ENCODE measurements at places on chromosomes 13 and 19.

DNA sequence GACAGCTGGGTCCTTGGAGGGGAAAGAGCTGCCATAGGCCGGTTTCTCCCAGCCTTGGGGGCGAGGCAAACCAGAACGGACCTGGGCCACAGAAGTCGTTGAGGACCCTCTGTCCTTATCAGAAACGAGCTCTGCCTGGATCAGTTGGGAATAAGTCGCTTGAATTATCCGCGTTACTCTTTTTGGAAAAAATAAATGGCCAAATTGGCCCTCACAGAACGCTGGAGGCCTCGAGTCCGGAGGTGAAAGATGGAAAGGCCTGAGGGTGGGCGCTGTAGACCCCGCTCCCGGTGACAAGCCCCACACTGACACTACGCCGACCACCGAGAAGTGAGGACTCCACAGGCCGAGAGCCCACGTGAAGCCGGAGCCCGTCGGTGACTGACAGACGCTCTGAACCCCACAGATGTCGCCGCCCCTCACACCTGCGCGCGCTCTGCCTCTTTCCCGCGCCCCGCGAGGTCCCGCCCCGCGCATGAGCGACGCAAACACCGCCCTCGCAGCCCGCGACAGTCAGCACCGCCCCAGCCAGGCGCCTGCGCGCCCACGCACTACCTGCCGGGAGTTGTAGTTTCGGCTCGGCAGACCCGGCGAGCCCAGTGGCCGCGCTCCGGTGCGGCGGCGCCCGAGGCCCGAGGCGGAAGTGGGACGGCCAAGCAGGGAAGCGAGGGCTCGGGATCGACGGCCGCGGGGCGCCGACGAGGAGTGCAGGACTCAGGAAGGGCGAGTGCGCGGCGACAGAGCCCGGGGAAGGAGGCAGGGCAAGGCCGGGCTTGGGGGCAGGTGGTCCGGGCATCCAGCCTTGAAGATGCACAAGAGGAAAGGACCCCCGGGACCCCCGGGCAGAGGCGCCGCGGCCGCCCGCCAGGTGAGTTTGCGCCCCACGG lies at the start of the genes BRME1 and CC2D1A:
Gene BRME1, minus strand, starts transcription at position 484 of the 887 bp plus-strand sequence. CDS start 1,225 bp downstream, outside the sequence.
Gene CC2D1A, plus strand, starts transcription at position 568 of the 887 bp plus-strand sequence. Its CDS starts 241 bp downstream, at position 809.
- peak; percentile 76 for DNase-seq

GRCh38 chr19:29952177-29952576 lies 10.1 kb downstream of the URI1 start:
- no peak for DNase-seq

GRCh38 chr13:97855570-97856303 lies 97.7 kb upstream of the IPO5 start:
- DNase-seq, result peak; percentile 57

- no peak for DNase-seq
Observed at GRCh38 chr13:20669162-20669561, 34.3 kb upstream of the IL17D start.

DNA sequence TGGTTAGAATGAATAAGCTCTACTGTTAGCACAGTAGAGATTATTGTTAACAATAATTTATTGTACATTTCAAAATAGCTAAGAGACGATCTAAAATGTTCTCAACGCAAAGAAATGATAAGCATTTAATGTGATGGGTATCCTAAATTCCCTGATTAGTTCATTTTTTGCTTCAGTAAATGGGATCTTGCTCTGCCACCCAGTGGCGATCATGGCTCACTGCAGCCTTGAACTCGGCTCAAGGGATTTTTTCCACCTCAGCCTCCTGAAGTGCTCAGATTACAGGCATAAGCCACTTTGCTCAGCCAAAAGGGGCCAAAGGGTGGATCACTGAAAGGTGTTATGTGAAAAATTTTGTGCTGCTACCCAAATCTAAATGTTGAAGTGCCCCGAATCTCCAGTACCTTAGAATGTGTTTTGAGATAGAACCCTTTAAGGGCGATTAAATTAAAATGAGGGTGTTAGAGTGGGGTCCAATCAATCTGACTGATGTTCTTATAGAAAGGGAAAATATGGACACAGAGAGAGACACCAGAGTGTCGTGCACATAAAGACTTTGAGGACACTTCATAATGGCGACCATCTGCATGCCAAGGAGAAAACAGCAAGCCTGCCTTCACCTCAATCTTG lies 31.5 kb upstream of the ZNF766 start:
- DNase-seq, result peak; percentile 49

- no peak for DNase-seq
Observed at GRCh38 chr19:35229601-35230000, 1.1 kb upstream of the FAM187B start.

GRCh38 chr13:112781881-112782361 lies 92.1 kb downstream of the ATP11A start:
- no peak for DNase-seq

- no peak for DNase-seq
Observed at GRCh38 chr13:94433055-94433961, 46.2 kb downstream of the DCT start.

DNA sequence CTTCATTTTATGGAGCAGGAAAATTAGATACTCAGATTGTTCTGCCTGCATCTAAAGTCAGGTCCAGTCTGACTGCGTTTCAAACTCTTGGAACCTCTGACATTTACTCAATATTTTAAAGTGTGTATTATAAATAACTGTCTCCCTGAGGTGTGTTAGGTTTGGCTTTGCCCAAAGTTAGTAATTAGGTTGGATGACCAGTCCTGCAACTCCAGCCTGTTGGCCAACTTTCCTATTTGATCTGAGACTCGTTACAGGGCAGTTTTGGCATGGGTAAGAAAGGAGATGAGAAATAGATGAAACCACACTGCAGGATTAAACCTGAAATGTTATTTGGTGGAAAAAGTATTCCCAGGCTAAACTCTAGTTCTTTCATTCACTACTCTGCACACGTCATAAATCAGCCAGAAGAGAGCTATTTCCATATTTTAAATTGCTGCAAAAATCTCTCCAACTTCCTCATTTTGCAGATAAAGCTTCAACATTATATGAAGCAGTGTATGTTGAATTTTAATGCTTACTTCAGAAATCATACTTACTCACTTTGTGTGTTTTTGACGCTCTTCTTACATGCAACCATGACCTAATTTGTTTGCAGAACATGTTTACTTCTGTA lies 357.1 kb downstream of the DCT start:
- DNase-seq, result no peak

GRCh38 chr13:51286135-51287002 lies 53.1 kb upstream of the SERPINE3 start:
- DNase-seq, result peak; percentile 52

DNA sequence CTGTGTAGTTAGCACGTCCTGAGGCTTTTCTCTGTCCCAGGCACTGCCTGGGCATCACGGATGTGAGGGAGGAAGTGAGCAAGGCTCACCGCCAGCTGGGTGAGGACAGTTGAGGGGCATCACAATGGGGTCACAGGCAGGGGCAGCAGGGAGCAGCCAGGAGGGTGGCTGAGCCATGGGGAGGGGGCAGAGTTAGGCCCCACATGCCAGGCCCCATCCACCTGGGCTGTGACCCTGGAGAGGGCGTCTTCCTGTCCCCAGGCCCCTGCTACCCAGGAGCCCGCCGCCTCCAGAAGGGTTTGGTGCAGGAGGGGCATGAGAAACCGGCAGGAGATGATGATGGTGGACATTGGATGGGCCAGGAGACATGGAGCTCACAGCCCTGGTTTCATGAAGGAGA lies 56.8 kb upstream of the F7 start:
- no peak for DNase-seq

GRCh38 chr19:6415591-6416190 lies 8.9 kb downstream of the KHSRP start:
- DNase-seq, result no peak

DNA sequence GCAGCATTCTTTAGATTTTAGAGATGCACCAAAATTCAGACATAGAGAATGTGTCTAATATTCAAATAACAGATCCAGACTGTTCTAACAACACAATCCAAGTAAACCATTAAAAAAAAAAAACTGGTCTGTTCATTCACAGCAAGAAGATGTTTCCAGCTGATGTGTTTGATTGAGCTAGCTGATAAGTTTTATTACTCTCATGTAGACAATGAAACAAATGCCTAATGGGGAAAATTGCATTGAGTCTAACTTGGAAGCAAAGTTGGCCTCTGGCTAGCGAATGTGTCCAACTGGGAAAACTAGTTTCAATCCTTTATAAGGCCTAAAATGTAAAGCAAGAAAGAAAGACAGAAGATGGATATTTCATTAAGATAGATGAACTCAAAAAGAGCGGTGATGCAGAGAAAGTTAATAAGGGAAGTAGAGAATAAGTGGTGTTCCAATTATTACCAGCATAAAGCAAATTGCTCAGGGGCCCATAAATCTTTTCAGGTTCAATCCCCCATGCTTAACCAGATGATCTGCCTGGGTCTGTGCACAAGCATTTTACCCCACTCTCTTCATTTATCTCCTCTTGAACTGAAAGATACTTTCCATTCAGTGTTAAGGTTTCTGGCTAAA lies 54.2 kb downstream of the PCDH9 start:
- DNase-seq, result no peak

DNA sequence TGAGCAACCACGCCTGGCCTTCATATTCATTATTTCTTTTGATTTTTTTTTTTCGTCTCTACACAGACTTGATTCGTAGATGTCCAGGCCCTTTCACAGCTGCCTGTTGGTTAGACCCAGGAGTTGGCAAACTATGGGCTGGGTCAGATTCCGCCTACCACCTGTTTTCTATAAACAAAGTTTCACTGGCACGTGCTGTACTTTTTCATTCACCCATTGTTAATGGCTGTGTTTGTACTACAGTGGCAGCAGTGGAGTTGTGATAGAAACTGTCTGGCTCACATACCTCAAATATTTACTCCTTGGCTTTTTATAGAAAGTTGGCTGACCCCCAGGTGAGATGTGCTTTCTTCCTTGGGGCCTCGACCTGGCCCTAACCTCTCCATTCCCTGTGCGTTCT lies 72.9 kb upstream of the TEX29 start:
- no peak for DNase-seq

DNA sequence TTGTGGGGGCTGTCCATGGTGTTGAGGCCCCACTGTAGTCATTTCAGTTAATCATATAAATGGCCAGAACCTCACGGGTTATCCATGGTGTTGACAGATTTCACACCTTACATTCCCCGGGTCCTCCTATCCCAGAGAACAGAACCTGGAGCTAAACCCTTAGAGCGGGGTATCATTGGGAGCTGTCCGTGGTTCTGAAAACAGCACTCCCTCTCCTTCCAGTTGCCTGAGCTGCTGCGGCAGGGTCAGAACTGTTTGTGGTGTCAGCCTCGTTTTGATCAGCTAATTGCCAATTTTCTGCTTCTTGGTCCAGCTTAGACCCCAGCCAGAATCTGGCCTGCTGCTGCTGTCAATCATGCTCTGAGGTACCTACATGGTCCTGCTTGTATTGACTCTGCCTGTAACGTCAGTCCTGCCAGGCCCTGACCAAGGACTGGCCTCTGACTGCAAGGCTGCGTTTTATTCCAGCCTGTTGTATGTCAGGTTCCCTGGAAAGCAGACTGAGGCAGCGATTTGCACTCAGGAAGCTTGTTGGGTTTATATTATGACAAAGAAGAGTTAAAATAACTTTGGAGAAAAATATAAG lies 55.8 kb upstream of the KCTD15 start:
- DNase-seq, result peak; percentile 36

- DNase-seq, result peak; percentile 52
Observed at GRCh38 chr19:43651758-43652545, 12.3 kb upstream of the CADM4 start.

- DNase-seq, result no peak
Observed at GRCh38 chr19:6119031-6119430, 8.7 kb upstream of the RFX2 start.

GRCh38 chr19:48560095-48560530 lies 8.1 kb downstream of the SULT2B1 start:
- DNase-seq, result no peak

Data from NCI-H460 (cell line).